ENCODE measurements at places on chromosomes 6 and 20. TPM values are rescaled to one million over a fixed set of nuclear protein-coding genes. Genes with fewer than 3 reads are reported as not detected.

The CGA gene
- not detected for total RNA-seq

The PTCHD4 gene
- total RNA-seq, result 0.38 TPM

The BNIP5 gene
- total RNA-seq, result not detected

The LGSN gene
- total RNA-seq, result not detected

The HNF4A gene
- not detected for total RNA-seq

The GFRAL gene
- total RNA-seq, result not detected

The PTPRK gene
- total RNA-seq, result 41.8 TPM

The NR2E1 gene
- total RNA-seq, result 0.05 TPM

The PAK5 gene
- not detected for total RNA-seq

The LY6G6C gene
- not detected for total RNA-seq

The PLN gene
- total RNA-seq, result not detected

The GNAS gene
- total RNA-seq, result 416 TPM

The DDR1 gene
- total RNA-seq, result 39.0 TPM

The CST4 gene
- total RNA-seq, result not detected

The GPR63 gene
- 0.07 TPM for total RNA-seq

The CST2 gene
- total RNA-seq, result not detected

The DOK5 gene
- not detected for total RNA-seq

The HEY2 gene
- not detected for total RNA-seq

The TFAP2A gene
- total RNA-seq, result 5.2 TPM

The BEND3 gene
- total RNA-seq, result 2.3 TPM

The BANF2 gene
- total RNA-seq, result not detected

The ULBP2 gene
- total RNA-seq, result 17.3 TPM

The SIRPD gene
- total RNA-seq, result not detected

The TGM2 gene
- 27.0 TPM for total RNA-seq

Data from A172 (cell line).